ENCODE measurements at places on chromosomes 11 and 22. TPM values are rescaled to one million over a fixed set of nuclear protein-coding genes. Genes with fewer than 3 reads are reported as not detected.

CDC45 gene
- 0.53 TPM for total RNA-seq

CSF2RB gene
- total RNA-seq = 1.2 TPM

GLYATL2 gene
- total RNA-seq = not detected

GLYATL1B gene
- not detected for total RNA-seq

WNT11 gene
- total RNA-seq = 0.93 TPM

IFITM1 gene
- 119 TPM for total RNA-seq

APOBEC3H gene
- total RNA-seq = 8.5 TPM

DNA sequence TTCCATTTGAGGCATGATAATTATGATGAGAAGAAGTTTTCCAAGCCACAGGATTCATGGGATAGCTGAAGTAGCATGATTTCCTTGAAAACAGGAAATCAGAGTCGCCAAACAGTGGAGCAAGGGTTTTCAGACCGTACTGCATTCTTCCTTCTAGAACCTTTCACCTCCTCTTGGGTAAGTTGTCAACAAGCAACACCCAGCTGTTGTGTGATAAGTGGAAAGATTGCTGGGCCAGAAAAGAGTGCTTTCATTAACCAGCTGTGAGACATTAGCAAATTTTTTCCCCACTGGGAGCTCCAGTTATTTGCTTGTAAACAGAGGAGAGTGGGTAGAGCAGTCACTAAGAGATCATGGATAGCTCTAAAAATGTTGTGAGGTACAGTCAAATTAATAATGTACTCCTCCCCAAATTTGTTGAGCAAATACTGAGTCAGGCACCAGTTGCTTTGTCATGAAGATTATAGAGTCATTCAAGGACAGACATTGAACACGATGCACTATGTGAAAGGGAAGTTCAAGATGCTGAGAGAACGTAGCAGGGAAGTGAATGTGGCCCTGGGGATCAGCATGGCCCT lies 11.7 kb upstream of the MPEG1 start:
- no peak for DNase-seq
- no peaks in the 10 kb centered on the region for H3K4me1 ChIP-seq
- no peak overlapping the region for H3K4me3 ChIP-seq
- H3K27ac ChIP-seq = no peak overlapping the region

- no peak overlapping the region for H3K27ac ChIP-seq
- no peak for DNase-seq
- no peaks in the 10 kb centered on the region for H3K27me3 ChIP-seq
- peaks cover 3% of the 10 kb centered on the region for H3K36me3 ChIP-seq
- H3K4me3 ChIP-seq = no peak overlapping the region
Observed at GRCh38 chr11:59671471-59671870, 2.6 kb upstream of the PATL1 start.

GRCh38 chr11:96865020-96865419 lies 475.2 kb downstream of the JRKL start:
- no peak for DNase-seq
- H3K27me3 ChIP-seq = no peaks in the 10 kb centered on the region
- no peaks in the 10 kb centered on the region for H3K4me1 ChIP-seq
- H3K36me3 ChIP-seq = no peaks in the 10 kb centered on the region

DNA sequence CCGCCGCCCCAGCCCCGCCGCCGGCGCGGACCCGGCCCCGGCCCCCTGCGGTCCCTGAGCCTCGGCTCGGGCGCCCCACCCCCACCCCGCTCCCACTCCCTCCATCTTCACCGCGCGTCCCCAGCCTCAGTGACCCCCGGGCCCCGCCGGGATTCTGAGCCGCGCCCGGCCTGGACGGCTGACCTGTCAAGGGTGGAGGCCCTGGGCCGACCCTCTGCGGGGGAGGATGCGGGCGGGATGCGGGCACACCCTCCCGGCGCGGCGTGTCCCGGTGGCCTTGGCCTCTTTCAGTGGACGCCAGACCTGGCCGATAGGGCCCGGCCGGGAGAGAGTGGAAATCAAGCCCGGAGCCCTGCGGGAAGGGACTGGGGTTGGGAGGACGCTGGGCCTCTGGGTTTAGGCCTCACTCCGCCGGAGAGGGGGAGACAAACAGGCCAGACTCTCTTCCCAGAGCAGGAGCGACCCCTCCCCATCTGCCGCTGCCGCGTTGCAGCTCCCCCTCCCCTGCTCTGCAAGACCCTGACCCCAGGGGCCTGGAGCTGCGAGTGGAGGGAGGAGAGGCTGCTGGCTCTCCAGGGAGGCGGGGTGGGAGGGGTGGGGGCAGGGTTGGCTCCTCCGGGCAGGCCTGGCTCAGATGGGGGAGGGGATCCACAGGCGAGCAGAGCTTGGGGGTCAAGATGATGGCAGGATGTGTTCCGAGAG lies 525 bp downstream of the MAPK8IP2 start:
- H3K36me3 ChIP-seq = no peaks in the 10 kb centered on the region
- no peak overlapping the region for H3K27ac ChIP-seq
- H3K27me3 ChIP-seq = peaks cover 7% of the 10 kb centered on the region
- no peak overlapping the region for H3K4me3 ChIP-seq

GRCh38 chr11:114033066-114033465 lies 26.4 kb upstream of the ZBTB16 start:
- no peaks in the 10 kb centered on the region for H3K36me3 ChIP-seq
- H3K4me3 ChIP-seq = no peak overlapping the region
- no peaks in the 10 kb centered on the region for H3K27me3 ChIP-seq
- H3K27ac ChIP-seq = no peak overlapping the region
- no peak for DNase-seq
- peaks cover 6% of the 10 kb centered on the region for H3K4me1 ChIP-seq

DNA sequence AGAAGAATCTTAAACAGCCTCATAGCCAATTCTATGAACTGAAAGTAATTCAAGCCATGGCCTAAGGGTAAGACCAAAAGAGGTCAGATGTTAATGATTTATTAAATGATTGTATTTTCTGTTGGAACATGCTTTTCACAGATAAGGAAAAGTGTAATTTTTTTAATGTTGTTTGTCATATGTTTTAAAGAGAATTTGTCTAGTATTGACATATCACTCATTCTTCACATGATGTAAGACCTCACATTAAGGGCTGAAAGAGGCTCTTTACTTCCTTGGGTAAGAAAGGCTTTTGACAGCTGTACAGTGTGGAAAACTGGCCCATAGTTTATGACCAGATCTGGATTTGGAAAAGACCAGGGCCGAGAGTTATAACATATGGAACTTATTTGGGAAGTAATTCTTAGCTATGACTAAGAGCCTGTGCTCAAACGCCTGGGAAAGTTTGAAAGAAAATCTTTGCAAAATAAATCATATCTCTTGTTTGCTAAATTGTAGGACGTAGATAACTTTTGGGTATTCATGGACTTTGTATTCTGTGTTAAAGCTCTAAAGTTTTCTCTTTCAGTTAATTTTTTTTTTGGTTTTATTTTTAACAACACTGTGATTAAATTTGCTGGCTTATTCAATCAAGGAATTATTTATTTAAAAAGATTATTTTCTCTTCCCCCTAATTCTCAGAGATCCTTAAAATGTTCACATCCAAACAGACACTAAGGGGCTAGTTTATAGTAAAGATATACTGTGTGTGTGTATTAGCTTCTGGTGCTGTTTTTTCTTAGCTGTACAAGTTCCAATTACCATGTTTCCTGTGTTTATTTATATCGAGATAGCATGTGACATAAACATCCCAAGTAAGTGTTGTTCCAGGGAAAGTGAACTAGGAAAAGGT lies 162.2 kb downstream of the ARHGAP42 start:
- DNase-seq = no peak
- no peaks in the 10 kb centered on the region for H3K36me3 ChIP-seq
- no peaks in the 10 kb centered on the region for H3K4me1 ChIP-seq
- no peak overlapping the region for H3K4me3 ChIP-seq
- H3K27ac ChIP-seq = no peak overlapping the region

DNA sequence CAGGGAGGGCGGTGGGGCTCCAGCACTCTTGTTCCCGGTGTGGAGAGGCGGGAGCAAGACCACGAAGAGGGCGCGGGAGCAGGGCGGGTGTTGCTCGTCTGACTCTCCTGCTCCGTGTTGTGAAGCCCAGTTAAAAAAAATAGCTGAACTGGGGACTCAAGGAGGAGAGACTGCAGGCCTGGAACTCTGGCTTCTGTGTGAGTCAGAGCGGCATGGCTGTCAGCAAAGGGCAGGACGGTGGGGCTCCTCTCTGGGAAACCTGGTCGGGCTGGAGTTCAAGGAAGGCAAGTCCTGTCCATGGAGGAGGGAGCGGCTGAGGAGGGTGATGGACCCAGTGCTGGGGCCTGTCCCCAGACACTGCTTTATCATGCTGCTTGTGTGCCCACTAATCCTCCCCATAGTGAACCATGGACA lies 152.3 kb downstream of the FEZ1 start:
- H3K4me1 ChIP-seq = no peaks in the 10 kb centered on the region
- no peak for DNase-seq
- no peak overlapping the region for H3K27ac ChIP-seq

DNA sequence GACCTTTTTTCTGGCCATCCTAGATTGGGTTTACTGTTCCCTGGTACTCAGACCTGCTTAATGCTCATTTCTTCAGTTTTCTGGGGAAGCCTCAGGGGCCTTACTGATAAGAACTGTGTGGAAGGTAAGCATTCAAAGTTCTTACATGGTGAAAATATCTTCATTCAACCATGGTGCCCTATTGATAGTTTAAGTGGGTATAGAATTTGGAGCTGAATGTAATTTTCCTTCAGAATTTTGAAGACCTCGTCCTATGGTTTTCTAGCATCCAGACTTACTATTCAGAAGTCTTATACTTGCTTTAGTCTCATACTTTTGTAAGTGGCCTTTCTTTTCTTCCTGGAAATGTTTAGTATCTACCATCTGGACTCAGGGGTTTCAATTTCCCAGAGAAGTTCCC lies 75.7 kb downstream of the CDKN1C start:
- no peak overlapping the region for H3K4me3 ChIP-seq
- no peak for DNase-seq
- H3K4me1 ChIP-seq = no peaks in the 10 kb centered on the region
- no peak overlapping the region for H3K27ac ChIP-seq

- no peak overlapping the region for H3K27ac ChIP-seq
- no peaks in the 10 kb centered on the region for H3K36me3 ChIP-seq
- H3K4me3 ChIP-seq = no peak overlapping the region
- H3K4me1 ChIP-seq = peaks cover 34% of the 10 kb centered on the region
- H3K27me3 ChIP-seq = no peaks in the 10 kb centered on the region
Observed at GRCh38 chr11:46102843-46103242, 18.4 kb downstream of the PHF21A start.

- H3K36me3 ChIP-seq = no peaks in the 10 kb centered on the region
- H3K4me1 ChIP-seq = no peaks in the 10 kb centered on the region
- H3K27me3 ChIP-seq = no peaks in the 10 kb centered on the region
- no peak overlapping the region for H3K4me3 ChIP-seq
Observed at GRCh38 chr11:2316169-2316962, 14.6 kb downstream of the TSPAN32 start.

All from CD4-positive, alpha-beta memory T cell (primary cell).